ENCODE measurements at places on chromosomes 3 and 15. TPM values are rescaled to one million over a fixed set of nuclear protein-coding genes. Genes with fewer than 3 reads are reported as not detected.

Gene GASK1A
- polyA plus RNA-seq, result not detected

Gene TGM4
- 0.10 TPM for polyA plus RNA-seq

Gene KLHL6
- polyA plus RNA-seq, result not detected

Gene STAC
- 0.01 TPM for polyA plus RNA-seq

Gene GUCA1C
- polyA plus RNA-seq, result not detected

Gene SLC15A2
- polyA plus RNA-seq, result 1.4 TPM

DNA sequence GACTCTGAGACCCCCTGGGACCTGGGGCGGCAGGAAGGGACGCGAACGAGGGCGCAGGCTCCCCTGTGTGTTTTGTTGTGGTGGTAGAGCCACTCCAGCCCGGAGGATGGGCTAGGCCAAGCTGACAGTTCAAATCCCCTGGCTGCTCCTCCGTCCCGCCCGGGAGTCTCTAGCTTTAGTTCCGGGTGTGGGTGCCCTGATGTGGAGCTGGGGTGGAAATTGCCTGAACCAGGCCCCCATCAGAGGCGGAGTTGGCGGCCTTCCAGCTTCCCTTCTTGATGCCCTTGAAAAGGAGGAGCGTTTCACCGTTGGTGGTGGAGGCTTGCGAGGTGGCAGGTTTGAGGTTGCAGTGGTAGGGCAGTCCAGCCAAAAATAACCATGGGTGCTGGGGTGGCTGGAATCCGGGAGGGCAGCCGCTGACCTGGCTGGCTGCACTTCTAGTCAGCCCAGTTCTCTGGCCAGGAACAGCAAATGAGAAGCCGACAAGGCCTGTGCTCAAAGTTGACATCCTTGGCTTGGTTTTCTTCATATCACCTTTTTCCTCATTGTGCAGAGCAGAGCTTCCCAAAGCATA, 817 bp downstream of the CLK3 start:
- peaks cover 39% of the 10 kb centered on the region for H3K4me1 ChIP-seq
- peak; percentile 54 for DNase-seq
- H3K36me3 ChIP-seq, result peaks cover 23% of the 10 kb centered on the region
- H3K27me3 ChIP-seq, result no peaks in the 10 kb centered on the region

DNA sequence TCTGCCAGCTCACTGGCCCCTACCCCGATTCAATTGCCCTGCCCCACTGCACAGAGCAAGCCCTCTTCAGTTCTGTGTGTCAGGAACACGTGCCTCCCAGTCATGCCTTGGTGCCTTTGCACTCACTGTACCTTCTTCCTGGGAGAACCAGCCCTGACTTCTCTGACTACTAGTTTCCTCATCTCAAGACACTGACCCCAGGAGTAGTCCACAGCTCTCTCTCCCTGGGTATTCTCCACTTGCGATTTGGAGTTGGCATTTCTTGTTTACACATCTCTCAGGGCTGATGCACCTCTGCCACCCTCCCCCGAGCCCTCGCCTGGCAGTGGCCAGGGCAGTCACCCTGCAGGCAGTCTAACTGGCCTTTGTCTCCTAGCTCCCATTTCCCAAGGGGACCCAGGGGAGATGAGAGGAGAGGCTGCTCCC, 5.7 kb downstream of the CISH start:
- no peaks in the 10 kb centered on the region for H3K36me3 ChIP-seq
- peaks cover 66% of the 10 kb centered on the region for H3K4me1 ChIP-seq
- H3K4me3 ChIP-seq, result no peak overlapping the region
- no peaks in the 10 kb centered on the region for H3K27me3 ChIP-seq
- H3K27ac ChIP-seq, result no peak overlapping the region

- H3K4me1 ChIP-seq, result no peaks in the 10 kb centered on the region
- H3K27ac ChIP-seq, result no peak overlapping the region
- no peak for DNase-seq
- no peak overlapping the region for H3K4me3 ChIP-seq
- H3K36me3 ChIP-seq, result no peaks in the 10 kb centered on the region
- H3K27me3 ChIP-seq, result no peaks in the 10 kb centered on the region
These were observed 70.0 kb downstream of the NLGN1 start for GRCh38 chr3:173467501-173467900.

- no peaks in the 10 kb centered on the region for H3K27me3 ChIP-seq
- H3K36me3 ChIP-seq, result peaks cover 6% of the 10 kb centered on the region
- no peak for DNase-seq
These were observed 19.8 kb downstream of the FANCD2OS start for GRCh38 chr3:10088256-10088655.

DNA sequence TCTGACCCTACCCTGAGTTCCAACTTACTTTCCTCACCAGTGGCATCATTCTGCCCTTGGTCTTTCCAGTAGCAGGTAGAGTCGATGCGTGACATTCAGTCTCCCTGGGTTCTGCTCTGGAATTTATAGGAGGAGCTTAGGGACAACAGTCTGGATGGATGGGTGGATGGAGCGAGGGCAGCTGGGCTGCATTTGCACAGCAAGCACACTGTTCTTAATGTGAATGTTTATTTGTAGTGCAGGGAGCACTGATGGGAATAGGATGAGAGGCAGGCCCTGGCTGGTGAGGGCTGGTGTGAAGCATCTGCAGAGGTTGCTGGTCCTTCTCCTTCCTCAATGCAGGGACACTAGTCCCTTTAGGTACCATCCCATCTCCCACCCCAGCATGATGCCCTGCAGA, 176.2 kb downstream of the EPHB1 start:
- H3K27me3 ChIP-seq, result peaks cover 1% of the 10 kb centered on the region
- no peak overlapping the region for H3K27ac ChIP-seq
- H3K4me1 ChIP-seq, result no peaks in the 10 kb centered on the region
- no peaks in the 10 kb centered on the region for H3K36me3 ChIP-seq

- H3K36me3 ChIP-seq, result no peaks in the 10 kb centered on the region
- no peaks in the 10 kb centered on the region for H3K27me3 ChIP-seq
- H3K4me1 ChIP-seq, result no peaks in the 10 kb centered on the region
- DNase-seq, result no peak
These were observed 392.5 kb upstream of the ATP11B start for GRCh38 chr3:182400838-182401237.

DNA sequence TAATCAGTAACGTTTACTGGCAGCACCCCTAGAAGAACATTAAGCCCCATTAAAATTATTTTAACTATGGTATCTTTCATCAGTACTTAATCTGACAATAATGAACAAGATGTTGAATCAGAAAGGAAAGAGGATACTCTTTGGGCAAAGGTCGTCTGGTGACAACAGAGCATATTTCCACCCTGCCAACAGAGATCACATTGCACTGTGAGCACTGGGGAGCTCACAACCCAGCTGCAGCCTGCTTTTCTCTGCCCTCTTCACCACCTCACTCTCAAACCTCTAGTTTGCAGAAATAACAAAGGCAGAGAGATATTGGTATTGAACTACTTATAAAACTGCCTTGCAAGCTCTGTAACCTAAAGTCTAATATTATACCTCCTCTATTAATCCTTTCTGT, 130.0 kb downstream of the FBN1 start:
- H3K27me3 ChIP-seq, result no peaks in the 10 kb centered on the region
- H3K4me3 ChIP-seq, result no peak overlapping the region
- no peak for DNase-seq
- H3K27ac ChIP-seq, result no peak overlapping the region

DNA sequence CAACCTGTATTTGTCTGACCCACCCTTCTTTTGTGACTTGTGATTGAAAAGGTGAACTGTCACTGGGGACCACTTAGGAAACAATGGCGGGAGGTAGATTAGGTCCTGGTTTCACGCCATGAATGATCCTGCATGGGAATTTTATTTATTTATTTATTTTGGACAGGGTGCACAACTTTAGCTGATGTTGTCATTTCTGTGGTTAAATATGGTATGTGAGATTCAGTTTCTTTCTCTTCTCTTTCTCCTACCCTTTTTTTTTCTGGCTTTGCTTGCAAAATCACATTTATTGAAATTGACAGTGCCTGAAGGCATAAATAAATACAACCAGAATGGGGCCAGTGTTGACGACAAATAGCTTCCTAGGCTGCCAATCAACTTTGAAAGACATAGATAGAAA, 18.0 kb upstream of the HTR3E start:
- no peak for DNase-seq
- no peaks in the 10 kb centered on the region for H3K36me3 ChIP-seq
- peaks cover 1% of the 10 kb centered on the region for H3K27me3 ChIP-seq
- no peak overlapping the region for H3K4me3 ChIP-seq

GRCh38 chr3:6631376-6631775, 229.5 kb upstream of the GRM7 start:
- H3K27ac ChIP-seq, result no peak overlapping the region
- no peaks in the 10 kb centered on the region for H3K36me3 ChIP-seq
- H3K4me3 ChIP-seq, result no peak overlapping the region
- DNase-seq, result no peak
- no peaks in the 10 kb centered on the region for H3K4me1 ChIP-seq

- no peaks in the 10 kb centered on the region for H3K27me3 ChIP-seq
- H3K4me3 ChIP-seq, result no peak overlapping the region
- no peak overlapping the region for H3K27ac ChIP-seq
- DNase-seq, result no peak
These were observed 9.4 kb downstream of the SELENOT start for GRCh38 chr3:150612494-150612893.

GRCh38 chr15:83092309-83092976, 15.0 kb upstream of the TM6SF1 start:
- no peak for DNase-seq
- H3K4me3 ChIP-seq, result no peak overlapping the region
- H3K27ac ChIP-seq, result no peak overlapping the region
- no peaks in the 10 kb centered on the region for H3K4me1 ChIP-seq

GRCh38 chr3:63070476-63070810, 195.2 kb upstream of the CADPS start:
- H3K4me3 ChIP-seq, result no peak overlapping the region
- H3K36me3 ChIP-seq, result no peaks in the 10 kb centered on the region
- no peak for DNase-seq
- no peaks in the 10 kb centered on the region for H3K4me1 ChIP-seq

DNA sequence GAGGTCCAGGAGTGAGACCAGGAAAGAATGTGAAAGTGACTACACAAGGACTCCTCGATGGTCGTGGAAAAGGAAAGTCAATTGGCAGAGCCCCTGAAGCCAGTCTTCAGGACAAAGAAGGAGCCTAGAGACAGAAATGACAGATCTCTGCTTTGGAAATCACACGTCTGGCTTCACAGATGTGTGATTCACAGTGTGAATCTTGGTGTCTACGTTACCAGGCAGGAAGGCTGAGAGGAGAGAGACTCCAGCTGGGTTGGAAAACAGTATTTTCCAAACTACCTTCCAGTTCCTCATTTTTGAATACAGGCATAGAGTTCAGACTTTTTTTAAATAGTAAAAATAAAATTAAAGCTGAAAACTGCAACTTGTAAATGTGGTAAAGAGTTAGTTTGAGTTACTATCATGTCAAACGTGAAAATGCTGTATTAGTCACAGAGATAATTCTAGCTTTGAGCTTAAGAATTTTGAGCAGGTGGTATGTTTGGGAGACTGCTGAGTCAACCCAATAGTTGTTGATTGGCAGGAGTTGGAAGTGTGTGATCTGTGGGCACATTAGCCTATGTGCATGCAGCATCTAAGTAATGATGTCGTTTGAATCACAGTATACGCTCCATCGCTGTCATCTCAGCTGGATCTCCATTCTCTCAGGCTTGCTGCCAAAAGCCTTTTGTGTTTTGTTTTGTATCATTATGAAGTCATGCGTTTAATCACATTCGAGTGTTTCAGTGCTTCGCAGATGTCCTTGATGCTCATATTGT, 6.0 kb downstream of the CCR2 start:
- peaks cover 9% of the 10 kb centered on the region for H3K27me3 ChIP-seq
- H3K4me1 ChIP-seq, result no peaks in the 10 kb centered on the region
- no peak for DNase-seq
- H3K4me3 ChIP-seq, result no peak overlapping the region

GRCh38 chr3:52570076-52570475, 33.7 kb downstream of the UQCC5 start:
- H3K27me3 ChIP-seq, result no peaks in the 10 kb centered on the region
- DNase-seq, result no peak
- H3K27ac ChIP-seq, result no peak overlapping the region

DNA sequence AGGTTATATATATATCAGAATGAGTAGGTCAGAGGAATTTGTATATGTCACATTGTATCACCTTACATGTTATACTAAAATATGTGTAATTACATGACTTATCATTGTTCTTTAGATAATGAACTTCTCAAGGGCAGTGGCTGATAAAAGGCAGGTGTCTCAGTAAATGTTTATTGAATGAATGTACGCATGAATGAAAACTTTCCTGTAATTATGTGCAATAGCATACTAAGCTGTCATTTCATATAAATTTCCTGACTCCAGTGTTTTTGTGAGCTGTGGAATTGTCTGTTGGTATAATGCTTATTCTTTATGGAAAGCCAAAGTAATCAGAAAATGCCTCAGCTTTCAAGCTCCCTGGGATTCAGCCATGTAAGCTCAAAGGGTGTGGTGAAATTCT, 4.2 kb downstream of the TBC1D23 start:
- H3K36me3 ChIP-seq, result no peaks in the 10 kb centered on the region
- no peak for DNase-seq
- H3K4me3 ChIP-seq, result no peak overlapping the region
- H3K27me3 ChIP-seq, result no peaks in the 10 kb centered on the region
- peaks cover 33% of the 10 kb centered on the region for H3K4me1 ChIP-seq
- no peak overlapping the region for H3K27ac ChIP-seq

DNA sequence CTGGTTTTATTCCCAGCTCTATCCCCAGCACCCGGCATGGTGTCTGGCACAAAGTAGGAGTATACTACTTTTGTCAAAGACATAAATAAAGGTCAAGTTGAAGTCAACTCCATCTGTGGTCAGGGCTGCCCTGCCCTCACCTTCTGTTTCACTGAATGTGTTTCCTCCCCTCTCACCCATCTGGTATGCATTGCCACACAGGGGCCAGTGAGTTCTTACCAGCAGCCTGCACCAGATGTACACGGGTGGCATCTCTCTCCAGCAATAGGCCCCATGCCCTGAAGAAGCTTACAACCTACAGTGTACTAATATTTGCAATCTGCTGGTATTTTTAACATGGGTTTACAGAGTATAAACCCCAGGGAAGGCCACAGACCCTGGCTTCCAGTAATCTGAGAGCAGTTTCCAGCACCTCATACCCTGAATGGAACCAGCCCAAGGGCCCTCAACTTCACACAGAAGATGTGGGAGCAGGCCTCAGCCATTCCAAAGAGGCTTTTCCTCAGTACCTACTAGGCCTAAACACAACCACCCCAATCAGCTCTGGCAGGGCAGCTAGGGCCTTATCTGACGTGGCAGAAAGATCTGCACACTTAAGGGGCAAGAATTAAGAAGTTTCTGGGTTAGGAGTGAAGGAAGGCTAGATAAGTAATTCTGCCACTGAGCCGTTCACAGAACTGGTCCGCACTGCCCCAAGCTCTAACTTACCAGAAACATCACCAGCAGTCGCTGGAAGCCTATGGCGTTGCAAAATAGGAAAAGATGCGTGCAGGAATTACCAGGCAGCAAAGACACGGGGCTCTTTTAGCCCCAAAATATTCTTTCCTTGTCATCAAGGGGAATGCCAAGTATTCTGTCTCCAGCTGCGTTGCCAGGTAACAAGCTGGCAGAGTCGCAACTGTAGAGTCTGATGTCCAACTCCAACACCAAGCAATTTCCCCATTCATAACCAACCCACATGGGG, 2.1 kb downstream of the IDH2 start:
- H3K4me1 ChIP-seq, result peaks cover 76% of the 10 kb centered on the region
- H3K27me3 ChIP-seq, result no peaks in the 10 kb centered on the region
- H3K27ac ChIP-seq, result no peak overlapping the region
- peak; percentile 41 for DNase-seq
- H3K36me3 ChIP-seq, result no peaks in the 10 kb centered on the region
- H3K4me3 ChIP-seq, result no peak overlapping the region

- H3K4me3 ChIP-seq, result no peak overlapping the region
- H3K27me3 ChIP-seq, result no peaks in the 10 kb centered on the region
- no peak for DNase-seq
- peaks cover 22% of the 10 kb centered on the region for H3K36me3 ChIP-seq
- H3K4me1 ChIP-seq, result no peaks in the 10 kb centered on the region
These were observed 21.0 kb downstream of the MAPKAPK3 start for GRCh38 chr3:50637945-50638344.

All from HepG2 (cell line).